Activated gamma-delta T cell treated with anti-CD3 and anti-CD28 coated beads, Interleukin-2, amount 50 U/mL, for 16 hours (primary cell): ENCODE measurements at places on chromosomes 11 and 22.

GRCh38 chr11:40274017-40274416 is 1185.4 kb downstream of the LRRC4C start:
- DNase-seq: no peak

DNA sequence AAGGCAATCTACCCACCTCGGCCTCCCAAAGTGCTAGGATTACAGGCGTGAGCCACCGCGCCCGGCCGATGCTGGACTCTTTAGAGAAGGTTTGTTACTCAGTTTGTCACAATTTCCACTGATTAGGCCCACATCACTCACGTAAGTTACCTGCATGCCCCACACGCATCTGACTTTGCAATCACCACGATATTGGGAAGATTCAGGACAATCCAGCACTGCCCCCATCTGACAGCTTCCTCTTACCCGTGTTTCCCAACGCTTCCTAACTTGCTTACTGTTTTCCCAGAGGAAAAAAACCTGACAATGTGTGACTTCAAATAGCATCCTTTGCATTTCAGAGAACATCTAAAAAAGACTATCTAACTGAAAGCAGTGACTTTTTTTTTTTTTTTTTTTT is 21.8 kb upstream of the EIF3M start:
- no peak for DNase-seq

GRCh38 chr22:27601195-27601594 is 200.4 kb downstream of the MN1 start:
- DNase-seq: no peak

DNA sequence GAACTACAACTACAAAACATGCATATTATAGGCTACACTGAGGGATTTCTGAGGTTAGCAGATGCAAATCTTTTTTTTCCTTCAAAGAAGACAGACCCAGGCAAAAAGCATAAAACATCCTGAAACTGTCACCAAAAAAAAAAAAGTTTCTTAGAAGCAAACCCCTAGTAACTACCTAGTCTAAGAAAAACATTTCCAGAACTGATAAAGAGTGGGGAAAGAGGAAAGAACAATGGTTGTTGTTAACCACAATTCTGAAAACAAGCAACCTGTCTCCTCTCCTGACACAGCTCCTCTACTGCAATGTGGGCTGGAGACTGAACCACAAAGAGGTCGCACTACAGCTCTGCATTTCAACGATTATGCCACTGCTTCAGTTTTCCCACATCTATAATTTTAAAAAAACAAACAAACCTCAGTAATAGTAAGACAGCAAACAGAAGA is 15.0 kb downstream of the DENND5A start:
- no peak for DNase-seq

DNA sequence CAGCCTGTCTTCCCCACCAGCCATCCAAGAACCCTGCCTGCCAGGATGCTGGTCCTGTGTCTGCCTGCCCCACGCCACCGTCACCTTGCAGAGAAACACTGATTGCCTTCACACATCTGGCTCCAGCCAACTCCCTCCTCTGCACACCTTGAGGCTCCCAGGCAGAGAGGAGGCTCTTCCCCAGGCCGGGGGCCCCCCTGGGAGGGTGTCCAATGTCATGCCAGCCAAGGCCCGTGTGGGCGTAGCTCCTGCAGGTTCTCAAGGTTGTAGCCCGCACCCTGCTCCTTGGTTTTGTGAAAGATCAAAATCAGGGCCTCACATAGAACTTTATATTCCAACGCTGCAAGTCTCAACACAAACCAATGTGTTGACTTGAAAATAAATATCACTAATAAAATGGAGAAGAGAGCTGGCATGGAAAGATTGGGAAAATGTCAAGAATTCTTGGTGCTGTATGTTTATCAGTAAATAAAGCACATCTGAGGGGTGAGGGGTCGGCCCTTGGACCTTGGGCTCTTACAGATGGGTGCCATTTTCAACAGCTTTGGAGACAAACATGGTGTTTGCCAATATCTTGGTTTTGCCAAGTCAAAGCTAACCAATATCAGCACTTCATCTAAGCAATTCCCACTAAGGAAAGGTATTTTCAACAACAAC is 6.7 kb upstream of the PPARA start:
- no peak for DNase-seq
